Activated CD8-positive, alpha-beta memory T cell treated with anti-CD3 and anti-CD28 coated beads for 1 hour (primary cell): ENCODE measurements at places on chromosomes 1 and 21.

DNA sequence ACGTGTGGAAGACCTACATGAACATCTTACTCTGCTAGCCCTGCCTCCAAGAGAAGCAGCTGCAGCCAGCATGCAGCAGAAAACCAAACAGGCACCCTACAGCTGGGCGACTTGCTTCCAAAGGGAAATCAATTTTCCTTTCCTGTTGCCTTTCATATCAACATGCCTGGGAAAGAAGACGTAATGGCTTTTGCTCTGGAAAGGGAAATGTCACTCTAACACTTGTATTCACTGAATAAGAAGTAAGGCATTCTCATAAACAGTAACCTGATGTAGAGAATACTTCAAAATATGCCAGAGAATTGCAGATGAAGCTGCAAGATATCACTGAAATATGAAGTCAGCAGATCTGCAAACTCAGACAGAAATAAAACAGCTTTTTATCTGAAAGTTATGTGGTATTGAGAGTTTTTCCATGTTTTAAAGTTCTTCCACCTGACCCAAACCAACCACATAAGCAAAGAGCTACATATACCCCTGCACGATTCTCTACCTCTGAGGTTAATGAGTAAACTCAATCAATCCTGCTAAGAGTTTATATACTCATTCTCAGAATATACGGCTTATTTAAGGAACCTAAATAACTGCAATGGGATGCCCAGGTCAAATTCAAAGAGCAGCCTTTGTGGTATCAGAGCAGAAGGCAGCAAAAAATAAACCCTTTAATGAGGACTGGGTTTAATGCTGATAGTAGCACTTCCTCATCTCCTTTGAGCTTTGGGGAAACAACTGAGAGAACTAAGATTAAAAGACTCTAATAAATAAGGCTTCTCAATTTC lies 150.9 kb downstream of the RERE start:
- no peak for DNase-seq

- no peak for DNase-seq
Measured at GRCh38 chr21:42125571-42126544, 54.7 kb downstream of the UMODL1 start.

DNA sequence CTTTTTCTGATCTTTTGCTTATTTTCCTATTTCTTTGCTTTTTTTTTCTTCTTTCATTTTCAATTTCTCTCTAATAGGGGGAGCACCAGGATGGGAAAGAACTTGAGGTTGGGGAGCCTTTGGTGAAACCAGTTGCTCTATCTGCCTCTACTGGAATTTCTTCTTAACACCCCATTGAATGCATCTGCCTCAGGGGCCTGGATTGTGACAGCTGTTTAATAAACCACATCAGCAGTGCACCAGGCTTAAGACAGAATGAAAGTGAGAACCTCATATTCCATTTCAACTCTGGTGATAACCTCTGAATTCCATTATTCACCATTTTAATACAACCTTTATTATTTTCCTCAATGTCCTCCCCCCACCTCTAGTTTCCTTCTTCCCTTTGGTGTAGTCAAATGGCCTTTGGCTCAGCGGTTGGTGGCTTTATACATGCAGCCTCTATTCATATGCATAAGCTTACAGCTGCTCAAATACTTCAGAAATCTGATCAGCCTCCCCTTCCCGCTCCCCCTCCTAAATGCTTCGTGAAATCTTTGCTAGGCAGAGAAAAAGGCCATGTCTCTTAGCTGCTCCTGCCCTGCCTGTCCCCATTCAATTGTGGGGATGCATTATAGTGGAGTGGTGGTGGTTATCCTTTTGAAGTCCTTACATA lies 537.3 kb upstream of the PLXNA2 start:
- DNase-seq, result no peak

DNA sequence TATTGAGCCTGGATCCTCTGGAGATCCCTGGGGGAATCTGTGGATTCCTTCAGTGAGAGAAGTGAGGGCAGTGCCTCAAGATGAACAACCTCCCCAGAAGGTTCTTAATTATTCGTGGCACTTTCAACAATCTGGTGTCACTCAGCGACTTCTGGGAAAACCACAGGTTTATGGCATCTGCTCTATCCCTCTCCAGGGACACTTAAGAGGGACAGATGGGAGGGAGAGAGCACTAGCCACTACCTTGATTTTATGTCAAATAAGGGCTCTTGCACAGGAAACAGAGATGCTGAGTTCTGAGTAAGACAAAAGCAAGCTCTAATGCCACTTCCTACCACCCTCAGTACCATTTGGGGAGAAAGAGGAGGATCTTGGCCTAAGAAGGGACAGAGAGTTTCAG lies 21.2 kb upstream of the CHI3L1 start:
- DNase-seq, result no peak

GRCh38 chr21:36478941-36479340 lies 981 bp downstream of the CLDN14 start:
- DNase-seq, result no peak

DNA sequence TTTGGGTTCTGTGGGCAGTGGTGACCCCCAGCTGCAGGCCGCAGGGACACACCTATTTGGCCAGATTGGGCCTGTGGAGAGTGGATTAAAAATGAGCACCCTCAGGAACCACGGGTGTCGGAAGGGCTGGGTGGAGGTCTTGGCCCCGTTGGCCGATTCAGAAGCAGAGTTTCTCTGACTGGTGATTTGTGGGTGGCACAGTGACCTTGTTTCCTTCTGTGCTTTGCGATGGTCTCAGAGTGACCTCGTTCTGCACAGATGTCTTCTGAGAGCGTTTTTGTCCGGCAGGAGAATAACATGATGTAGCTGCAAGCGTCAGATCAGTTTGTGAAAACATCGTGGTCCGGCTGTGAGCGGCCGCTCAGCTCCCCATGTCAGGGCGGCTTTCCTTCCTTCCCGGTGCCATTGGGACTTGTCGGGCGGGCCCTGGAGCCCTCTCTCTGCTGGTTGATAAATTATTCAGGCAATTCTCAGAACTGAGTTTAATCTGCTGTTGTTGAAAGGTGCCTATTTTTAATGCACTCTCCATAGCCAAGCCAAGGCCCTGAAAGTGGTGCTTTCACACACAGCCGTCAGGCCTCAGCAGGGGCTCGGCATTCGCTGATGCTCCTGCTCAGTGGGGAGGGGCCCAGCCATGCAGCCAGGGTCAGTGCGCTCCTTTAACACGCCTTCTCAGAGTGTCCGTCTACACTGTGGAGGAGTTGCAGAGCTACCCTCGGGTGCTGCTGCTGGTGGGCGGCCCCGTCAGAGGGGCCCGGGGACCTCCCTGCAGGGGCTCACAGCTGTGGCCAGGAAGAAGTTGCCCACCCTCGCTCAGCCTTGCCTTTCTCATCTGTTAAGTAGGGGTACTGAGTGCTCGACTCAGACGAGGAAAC lies 26.8 kb downstream of the TRPM2 start:
- DNase-seq, result no peak

GRCh38 chr1:7121622-7121988 lies 336.4 kb downstream of the CAMTA1 start:
- no peak for DNase-seq

- DNase-seq, result no peak
Measured at GRCh38 chr1:238254935-238255334, 364.2 kb upstream of the ZP4 start.
